ENCODE measurements at places on chromosomes 6 and 20.

DNA sequence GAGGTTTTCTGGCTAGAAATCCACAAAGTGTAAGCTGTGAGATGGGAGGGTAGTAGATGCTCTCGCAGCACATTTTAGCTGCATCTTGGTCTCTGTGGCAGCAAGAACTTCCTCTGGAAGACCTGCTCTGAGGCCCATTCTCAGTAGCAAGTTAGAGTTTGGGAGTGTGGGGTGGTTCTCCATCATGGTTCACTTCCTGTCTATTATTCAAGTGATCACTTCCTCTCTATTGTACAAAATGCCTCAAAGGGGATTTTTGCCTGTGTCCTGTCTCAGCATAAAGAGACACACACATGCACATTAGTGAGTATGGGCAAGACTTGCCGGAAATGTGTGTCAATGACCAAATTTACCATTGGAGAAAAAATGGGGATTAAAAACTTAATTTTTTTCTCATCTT, 42.5 kb downstream of the LYRM2 start:
- no peak for DNase-seq

DNA sequence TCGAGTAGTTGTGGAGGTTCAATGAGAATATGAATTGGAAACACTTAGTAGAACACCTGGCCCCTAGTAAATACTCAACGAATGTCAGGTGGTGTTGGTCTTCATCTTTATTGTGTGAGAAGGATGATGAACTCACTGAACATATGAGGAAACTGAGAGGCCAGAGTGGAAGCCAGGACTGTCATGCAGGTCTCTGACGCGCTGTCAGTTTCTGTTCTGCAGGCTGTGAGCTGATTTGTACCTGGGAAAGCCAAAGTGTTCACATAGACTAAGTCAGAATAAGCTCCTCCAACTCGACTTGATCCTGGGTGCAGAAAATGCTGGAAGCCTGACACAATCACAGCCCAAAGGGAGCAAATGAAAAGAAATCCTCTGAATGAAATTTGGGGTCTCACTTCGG, 222.2 kb downstream of the LY86 start:
- no peak for DNase-seq

GRCh38 chr6:164133095-164133494, 718.6 kb downstream of the QKI start:
- no peak for DNase-seq

DNA sequence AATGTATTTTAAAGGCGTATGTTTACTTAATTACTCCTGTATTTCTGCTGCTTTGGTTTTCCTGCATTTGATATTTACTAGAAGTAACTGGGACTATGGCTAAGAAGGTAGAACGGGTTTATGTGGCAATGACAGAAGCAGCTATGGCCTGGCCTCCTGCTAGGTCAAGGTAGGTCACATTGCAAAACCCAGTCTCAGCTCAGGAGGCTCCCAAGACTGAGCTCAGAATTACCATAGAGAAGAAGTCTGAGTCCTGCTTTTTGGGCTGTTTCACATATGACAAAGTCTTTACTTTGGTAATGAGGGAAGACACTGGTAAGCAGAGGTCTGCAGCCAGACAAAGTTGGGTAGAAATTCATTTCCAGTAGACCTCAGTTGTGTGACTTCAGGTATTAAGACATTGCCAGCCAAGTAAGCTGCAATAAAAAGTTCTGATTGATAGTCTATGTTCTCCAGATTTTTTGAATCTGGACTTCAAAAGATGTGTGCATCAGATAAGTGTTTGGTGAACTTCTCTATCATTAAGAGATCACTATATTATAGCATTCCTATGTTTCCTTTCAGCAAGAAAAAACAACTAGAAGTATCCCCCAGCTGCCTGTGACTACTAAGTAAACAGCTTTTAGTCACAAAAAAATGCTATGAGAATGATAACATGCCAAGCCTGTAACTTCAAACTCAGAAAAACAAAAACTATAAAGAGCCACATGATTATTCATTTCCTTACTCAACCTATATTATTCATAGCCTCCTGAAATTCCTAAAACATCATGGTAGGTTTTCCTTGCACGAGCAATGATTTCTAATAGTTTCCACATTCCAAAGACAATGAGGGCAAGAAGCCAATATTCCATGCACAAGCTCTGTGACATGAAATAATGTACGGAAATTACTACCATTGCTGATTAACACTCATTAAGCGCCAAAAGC, 312.3 kb downstream of the HAO1 start:
- no peak for DNase-seq

GRCh38 chr6:11847515-11848345, 69.1 kb upstream of the ADTRP start:
- DNase-seq, result no peak

- DNase-seq, result no peak
Observed at GRCh38 chr20:37311710-37312355, 22.4 kb downstream of the MANBAL start.

DNA sequence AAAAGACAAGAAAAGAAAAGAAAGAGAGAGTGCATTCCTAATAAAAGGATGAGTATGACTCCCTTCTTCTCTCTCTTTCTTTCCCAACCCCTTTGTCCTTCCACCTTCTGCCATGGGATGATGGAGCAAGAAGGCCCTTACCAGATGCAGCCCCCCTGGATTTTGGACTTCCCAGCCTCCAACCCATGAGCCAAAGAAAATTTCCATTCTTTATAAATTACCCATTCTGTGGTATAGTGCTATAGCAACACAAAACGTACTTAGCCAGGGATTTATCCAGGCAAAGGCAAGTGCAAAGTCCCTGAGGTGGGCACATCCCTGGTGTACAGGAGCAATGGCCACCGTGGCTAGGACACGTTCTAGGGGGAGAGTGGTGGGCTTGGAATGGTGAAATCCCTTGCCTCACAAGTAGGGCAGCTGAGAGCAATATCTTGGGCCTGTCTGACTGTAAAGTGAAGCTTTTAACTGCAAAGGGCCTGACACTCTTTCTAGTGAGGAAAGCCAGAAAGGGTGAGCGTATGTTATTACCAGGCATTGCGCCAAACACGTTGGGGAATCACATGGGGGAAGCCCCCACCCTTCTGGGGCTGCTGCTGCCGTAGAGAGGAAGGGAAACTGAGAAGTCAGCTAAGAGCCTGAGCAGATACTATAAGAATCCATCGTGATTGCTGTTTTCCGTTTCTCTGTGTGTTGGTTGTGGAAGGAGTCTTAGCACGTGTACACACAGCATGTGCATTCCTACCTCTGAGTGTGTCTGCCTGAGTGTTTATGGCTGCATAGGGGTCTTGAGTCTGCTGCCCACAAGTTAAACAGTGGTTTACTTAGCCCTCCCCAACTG, 50.7 kb upstream of the SIRPA start:
- DNase-seq, result peak; percentile 44

DNA sequence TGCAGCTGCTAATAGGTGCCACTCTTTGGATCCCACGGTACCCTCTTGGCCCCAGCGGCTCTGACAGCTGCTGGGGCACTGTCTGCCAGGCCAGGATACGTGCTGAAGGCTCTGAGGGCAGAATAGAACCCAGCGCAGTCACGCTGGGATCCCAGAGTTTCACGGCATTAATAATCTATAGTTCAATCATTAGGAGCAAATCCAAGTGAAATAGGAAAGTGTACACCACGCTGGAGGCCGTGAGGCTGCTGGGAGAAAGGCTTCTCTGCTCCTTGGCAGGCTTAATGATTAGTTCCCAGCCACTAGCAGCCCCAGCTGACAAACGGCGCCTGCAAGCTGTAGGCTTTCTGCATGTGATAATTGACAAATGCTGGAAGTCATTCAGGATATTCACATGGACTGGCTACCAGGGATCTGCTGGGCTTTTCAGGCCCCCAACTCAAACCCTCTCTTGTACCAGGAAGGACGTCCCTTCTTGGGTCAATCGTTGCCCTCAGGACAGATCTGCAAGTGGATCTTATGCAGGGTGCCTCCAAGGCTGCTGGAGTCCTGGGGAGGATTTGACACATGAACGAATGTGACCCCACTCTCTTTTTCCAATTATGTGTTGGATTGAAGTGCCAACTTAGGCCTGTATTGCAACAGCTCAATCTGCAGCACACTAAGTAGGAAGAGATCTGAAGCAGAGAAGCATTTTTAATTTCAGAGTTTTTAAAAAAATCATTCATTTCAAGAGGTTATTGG, 50.1 kb upstream of the INSM1 start:
- DNase-seq, result no peak

DNA sequence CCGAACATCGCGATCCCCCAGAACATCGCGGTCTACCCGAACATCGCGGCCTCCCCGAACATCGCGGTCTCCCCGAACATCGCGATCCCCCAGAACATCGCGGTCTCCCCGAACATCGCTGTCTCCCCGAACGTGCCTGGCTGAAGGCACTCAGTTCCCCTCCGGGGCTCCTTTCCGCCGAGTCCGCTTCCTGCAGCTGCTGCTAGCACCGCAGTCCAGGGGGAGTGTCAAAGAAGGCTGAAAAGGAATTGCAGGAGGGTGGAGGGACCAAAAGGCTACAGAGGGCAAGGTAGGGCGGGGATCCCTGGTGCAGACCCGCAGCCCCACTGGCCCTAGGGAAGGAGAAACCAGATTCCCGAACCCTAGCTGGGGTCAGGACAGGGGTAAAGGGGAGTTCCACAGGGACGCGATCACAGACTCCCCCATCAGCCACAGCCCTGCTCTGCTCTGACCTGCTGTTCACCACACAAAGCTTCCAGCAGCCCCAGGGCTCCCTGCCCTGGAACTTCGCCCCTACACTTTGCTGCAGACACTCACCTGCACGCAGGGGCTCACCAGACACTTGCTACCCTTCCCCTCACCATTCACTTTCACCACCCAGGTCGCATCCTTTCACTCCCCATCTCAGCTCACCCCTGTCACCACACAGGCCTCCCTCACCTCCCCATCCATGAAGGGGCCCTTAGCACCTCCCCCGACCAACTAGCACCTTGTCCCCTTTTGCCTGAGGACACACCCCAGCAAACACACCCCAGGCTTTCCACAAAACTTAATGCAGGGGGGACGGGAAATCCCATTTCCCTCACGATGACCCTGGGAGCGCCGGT, 1.7 kb downstream of the ULBP1 start:
- no peak for DNase-seq

- no peak for DNase-seq
Observed at GRCh38 chr6:87731818-87732661, 30.0 kb upstream of the AKIRIN2 start.

GRCh38 chr6:71082033-71082650, 125.3 kb upstream of the B3GAT2 start:
- DNase-seq, result no peak

DNA sequence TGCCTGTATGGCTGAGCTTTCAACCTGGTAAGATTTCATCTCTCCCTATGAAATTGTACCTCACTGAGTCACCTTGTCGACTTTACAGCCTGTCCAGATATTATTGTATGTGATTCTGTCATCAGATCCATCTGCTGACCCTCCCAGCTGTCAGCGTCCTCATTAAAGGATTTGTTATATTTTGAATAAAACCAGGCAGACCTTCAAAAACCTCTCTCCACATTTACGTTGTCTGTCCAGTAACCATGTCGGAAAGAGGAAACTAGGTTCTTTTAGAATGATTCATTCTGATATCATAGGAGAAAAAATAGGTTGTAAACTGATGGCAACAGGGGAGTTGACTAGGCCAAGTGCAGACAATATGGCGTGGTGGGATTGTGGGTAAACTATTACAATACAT, 38.5 kb downstream of the TSPYL4 start:
- DNase-seq, result no peak

GRCh38 chr20:37357481-37358365, 11.8 kb downstream of the SRC start:
- no peak for DNase-seq

GRCh38 chr20:312067-312466, 13.3 kb upstream of the SOX12 start:
- no peak for DNase-seq

GRCh38 chr6:7668936-7669335, 57.0 kb upstream of the BMP6 start:
- no peak for DNase-seq

DNA sequence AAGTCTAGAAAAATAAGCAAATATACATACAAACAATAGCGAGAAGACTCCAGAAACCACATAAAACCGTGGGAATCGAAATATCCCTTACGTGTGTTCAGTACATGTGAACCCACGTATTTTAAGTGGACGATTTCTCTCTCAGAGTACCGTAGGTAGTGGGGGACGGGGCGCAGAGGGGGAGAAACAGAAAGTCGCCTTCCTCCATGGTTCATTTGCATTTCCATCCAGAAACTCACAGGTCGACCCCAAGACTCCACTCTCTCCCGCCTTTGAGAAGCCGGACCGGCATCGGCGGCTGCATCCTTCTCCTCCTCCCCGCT, 538 bp upstream of the ENPP1 start:
- no peak for DNase-seq

- DNase-seq, result no peak
Observed at GRCh38 chr6:121247386-121247785, 86.9 kb downstream of the TBC1D32 start.

DNA sequence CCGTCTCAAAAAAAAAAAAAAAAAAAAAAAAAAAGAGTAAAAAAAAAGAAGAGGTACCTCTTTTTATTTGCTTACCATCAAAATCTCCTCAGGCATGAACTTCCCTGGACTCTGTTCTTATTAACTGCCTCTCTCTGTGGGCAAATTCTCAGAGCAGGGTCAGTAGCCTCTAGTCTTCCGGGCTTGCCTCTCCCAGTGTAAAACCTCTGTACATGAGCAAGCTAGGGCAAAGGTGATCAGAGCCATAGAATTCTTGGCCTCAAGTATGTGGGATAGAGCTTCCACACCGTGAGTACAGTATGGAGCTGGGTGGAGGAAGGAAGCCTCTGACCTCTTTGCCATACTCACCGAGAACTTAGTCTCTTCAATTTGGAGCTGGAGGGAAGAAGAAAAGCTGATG, 58.5 kb downstream of the TRPC4AP start:
- no peak for DNase-seq

GRCh38 chr6:109345986-109346385, 36.3 kb downstream of the CD164 start:
- no peak for DNase-seq

DNA sequence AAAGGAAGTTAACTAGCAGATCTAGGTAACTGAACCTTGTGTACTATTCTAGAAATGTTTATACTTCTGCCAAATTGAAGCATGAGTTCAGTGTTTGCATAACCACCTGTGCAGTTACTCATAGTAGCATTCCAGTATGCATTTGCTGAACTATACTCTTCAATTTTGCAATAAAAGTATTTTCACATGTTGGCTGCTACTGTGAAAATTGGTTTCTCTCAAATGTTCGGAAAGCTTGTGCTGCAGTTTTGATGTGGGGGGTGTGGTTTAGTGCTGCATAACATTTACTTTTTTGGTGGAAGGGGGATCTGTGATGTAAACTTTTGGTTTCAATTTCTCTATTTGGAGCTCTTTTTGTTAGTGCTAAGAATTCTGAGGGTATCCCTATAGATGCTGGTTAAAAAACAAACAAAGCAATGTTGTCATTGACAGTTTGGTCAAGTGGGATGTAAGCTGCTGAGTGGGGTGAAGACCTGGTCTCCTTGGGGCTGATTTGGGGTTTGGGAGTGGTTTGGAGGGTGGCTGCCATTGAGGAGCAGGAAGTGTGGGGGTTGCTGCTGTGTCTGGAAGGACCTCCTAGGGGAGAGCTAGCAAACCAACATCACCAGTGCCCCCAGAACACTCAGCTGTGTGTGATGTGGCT, 87.8 kb downstream of the CARMIL1 start:
- DNase-seq, result no peak

- DNase-seq, result no peak
Observed at GRCh38 chr6:35754452-35755277, 17.8 kb downstream of the ARMC12 start.

GRCh38 chr6:134936476-134936875, 13.4 kb downstream of the ALDH8A1 start:
- no peak for DNase-seq

- peak; percentile 66 for DNase-seq
Observed at GRCh38 chr6:28673787-28674671, 148.3 kb downstream of the GPX5 start.

- DNase-seq, result no peak
Observed at GRCh38 chr20:61964675-61965605, 100.7 kb downstream of the TAF4 start.
